ENCODE measurements at places on chromosomes 5 and 9. TPM values are rescaled to one million over a fixed set of nuclear protein-coding genes. Genes with fewer than 3 reads are reported as not detected.

DNA sequence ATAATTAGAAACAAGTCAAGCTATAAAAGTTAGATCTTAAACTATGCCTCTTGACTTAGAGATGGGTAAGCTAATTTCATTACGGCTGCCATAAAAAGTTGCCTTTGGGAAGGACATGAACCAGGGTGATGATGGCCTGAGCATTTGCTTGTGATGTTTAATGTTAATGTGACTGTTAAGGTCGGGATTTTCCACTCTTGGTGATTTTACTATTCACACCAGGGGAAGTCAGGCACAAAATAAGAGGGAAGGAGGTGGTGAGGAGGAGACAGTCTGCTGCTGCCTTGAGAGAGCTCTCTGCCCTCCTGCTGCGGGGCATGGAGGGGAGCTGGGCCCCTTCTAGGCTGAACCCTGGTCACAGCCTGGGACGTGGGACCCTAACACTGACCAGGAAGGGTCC is 34.4 kb downstream of the AHRR start:
- DNase-seq, result no peak

The ARAP3 gene
- total RNA-seq, result not detected

The PHYHD1 gene
- 132 TPM for total RNA-seq

DNA sequence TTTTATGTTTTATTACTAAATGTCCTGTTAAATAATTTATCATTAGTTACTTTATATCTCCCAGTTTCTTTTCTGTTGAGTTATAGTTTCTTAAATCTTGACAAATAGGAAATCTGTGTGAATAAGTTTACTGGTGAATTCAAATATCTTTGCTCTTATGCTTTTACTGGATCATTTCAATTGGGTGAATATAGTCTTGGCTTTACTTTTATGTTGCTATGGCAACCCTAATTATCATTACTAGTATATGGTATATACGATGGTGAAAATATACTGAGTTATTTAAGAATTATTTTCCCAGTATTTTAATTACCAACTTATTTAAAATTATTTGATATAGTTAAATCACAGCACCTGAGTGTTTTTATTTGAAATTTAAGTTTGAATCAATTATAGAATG is 363.0 kb downstream of the CDH10 start:
- DNase-seq, result no peak

The VAV2 gene
- 23.2 TPM for total RNA-seq

DNA sequence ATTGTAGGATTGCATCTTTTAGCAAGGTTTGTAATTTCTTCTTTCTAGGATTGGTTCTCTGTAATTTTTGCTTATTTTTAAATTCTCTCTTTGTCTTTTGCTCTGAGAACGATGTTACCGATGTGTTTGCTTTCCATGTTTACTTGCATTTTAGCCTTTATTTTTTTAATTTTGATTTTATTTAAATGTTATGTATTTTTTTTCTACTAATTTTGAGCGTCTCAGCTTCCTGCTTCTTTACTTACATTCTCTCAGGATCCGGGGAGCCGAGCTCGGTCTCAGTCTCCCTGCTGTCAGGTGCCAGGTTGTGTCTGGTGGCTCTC is 20.9 kb downstream of the ANXA2R start:
- no peak for DNase-seq

The MZB1 gene
- 819 TPM for total RNA-seq

DNA sequence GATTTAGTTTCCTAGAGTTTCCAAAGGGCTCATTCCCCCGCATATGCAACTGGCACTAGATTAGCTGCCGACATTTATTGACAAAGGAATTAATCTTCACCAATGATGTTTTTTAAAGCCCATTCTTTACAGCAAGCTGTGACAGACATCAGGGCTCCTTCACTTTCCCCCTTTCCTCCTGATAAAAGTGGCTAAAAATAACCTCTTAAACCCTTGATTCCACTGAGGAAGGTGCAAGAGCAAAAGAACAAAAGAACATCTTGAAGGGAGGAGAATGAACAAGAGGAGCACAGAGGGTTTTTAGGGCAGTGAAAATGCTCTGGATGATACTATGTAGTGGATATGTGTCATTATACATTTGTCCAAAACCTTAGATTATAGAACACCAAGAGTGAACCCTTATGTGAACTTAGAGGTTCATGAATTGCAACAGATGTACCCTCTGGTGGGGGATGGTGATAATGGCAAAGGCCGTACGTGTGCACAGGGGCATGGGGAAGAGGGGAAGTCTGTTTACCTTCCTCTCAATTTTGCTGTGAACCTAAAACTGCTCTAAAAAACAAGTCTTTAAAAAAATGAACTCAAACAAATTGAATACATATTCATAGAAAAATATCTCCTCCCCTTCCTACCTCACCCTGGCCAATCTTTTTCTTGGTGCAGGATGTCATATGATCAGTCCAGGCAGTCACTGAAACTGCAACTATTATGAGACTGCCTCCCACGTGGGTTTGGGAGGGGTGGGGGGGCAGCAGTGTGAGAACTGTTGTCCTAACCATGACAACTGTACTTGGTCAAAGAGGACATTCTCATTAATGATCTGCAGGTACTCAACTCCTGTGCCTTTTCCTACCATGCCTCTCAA is 83.0 kb downstream of the MARCHF3 start:
- no peak for DNase-seq

DNA sequence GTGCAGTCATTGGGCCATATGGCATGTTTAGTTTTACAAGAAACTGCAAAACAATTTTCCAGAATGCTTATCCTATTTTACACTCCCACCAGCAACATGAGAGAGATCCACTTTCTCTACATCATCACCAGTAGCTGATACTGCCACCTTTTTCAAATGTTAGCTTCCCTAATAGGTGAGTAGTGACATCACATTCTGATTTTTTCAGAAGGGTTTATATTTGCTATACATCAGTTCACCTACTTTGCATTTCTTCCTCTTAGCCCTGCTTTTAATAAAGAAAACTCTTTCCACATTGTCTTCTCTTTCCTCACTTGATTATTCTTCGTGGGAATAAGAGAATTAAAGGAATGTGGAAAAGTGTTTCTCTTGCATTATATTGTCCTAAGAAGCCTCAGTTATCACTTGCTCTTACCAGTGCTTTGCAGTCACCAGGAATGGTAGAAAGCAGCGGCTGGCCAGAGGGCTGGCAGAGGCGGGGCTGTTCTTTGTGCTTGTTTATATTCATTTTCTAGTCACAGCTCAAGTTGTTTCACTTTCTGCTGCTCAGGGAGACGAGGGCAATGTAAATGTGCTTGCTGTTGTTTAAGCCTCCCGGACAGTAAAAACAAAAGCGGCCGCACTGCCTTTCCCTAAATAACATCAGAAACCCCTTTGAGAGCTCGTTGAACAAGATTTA is 164.8 kb downstream of the HSD17B3 start:
- peak; percentile 36 for DNase-seq

The CORO2A gene
- total RNA-seq, result 3.2 TPM

DNA sequence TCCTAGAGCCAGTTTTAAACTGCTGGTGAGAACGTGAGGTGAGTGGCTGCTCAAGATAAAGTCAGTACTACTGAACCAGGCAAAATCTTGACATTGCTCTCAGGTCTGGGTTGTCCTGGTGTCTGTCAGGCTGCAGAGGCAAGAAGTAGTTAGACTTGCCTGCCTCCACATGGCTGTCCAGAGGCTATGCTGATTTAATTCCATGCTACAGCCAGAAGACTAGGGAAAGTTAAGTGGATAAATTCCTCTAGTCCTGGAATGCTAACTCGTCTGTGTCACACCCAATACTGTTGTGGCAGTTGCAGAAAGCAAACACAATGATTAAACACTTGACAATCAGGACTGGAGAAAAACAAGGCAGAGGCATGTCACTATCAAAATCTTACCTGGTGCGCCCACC is 118.9 kb downstream of the ACER2 start:
- DNase-seq, result no peak

- no peak for DNase-seq
These were observed 109.3 kb upstream of the IFNE start for GRCh38 chr9:21591221-21592062.

The SLC12A7 gene
- total RNA-seq, result 0.06 TPM

- peak; percentile 70 for DNase-seq
These were observed 149.5 kb downstream of the C9orf152 start for GRCh38 chr9:110058304-110058953.

DNA sequence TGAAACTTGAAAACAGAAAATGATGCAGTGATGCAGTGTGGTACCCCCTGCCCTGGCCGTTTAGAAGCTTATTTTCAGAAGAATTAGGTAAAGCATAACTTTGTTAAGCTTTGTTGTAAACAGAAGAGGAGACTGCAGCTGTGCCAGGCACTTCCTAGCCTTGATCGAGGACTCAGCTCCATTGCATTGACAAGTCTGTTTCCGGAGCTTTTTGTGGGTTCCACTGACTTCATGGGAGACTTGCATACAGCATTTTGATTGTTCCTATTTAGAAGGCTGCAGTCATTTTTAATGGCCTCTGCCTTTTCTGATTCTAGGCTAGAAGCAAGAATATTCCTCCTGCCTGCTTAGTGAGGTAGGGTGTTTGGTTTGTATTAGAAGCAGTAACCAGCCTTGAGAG is 12.3 kb downstream of the MVB12B start:
- DNase-seq, result no peak

DNA sequence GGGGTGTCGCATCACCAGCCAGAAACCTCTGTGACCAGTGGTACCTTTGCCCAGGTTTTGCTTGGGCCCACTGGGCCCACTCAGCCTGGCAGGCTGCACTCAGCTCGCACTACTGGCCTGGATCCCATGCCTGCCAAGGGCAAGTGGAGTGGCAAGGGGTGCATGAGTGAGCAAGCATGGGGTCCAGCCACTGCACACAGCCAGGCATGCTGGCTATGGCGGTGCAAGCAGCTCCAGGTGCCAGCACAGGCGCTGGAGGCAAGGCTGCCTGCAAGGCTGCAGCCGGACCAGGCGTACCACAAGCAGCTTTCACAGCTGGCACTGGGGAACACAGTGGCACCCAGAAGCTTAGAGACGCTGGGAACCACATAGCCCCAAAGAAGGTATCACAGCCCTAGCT is 80.1 kb downstream of the NLN start:
- no peak for DNase-seq

GRCh38 chr5:36667824-36668223 is 61.4 kb downstream of the SLC1A3 start:
- no peak for DNase-seq

- no peak for DNase-seq
These were observed 279.1 kb downstream of the HSPA4 start for GRCh38 chr5:133330956-133331355.

DNA sequence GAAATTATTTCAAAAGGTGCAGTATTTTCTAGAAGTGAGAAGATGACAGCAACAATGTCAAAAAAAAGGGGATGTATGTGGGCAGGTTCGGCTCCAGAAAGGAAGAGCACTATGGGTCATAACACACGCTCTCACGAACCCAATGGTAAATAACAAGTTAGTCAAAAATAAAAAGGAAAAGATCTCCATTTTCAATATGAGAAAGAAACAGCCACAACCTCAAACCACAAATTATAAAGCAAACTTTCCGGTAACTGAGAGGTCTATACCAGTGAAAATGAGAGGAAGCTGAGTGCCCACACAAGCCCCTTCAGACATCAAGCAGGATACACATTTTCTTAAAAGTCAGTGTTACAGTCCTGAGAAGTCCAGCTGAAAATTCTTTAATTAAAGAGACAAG is 398.5 kb upstream of the RPS23 start:
- DNase-seq, result no peak

The ADAMTSL2 gene
- total RNA-seq, result not detected

The MCC gene
- 0.04 TPM for total RNA-seq
